Mesenteric fat pad (tissue), 1 donor: ENCODE measurements at places on chromosomes 4 and X. TPM values are rescaled to one million over a fixed set of nuclear protein-coding genes. Genes with fewer than 3 reads are reported as not detected.

Gene MAGEE2
- not detected for total RNA-seq

Gene EFNB1
- total RNA-seq = 78.9 TPM

Gene TRPC3
- total RNA-seq = 0.48 TPM

Gene LRCH2
- 2.6 TPM for total RNA-seq

Gene DGAT2L6
- not detected for total RNA-seq

Gene SMPX
- total RNA-seq = not detected

Gene EGFL6
- total RNA-seq = 15.7 TPM

Gene CRMP1
- 0.16 TPM for total RNA-seq

Gene ETDB
- total RNA-seq = not detected
